Ammon's horn (tissue), 1 donor: ENCODE measurements at places on chromosomes 4 and X.

DNA sequence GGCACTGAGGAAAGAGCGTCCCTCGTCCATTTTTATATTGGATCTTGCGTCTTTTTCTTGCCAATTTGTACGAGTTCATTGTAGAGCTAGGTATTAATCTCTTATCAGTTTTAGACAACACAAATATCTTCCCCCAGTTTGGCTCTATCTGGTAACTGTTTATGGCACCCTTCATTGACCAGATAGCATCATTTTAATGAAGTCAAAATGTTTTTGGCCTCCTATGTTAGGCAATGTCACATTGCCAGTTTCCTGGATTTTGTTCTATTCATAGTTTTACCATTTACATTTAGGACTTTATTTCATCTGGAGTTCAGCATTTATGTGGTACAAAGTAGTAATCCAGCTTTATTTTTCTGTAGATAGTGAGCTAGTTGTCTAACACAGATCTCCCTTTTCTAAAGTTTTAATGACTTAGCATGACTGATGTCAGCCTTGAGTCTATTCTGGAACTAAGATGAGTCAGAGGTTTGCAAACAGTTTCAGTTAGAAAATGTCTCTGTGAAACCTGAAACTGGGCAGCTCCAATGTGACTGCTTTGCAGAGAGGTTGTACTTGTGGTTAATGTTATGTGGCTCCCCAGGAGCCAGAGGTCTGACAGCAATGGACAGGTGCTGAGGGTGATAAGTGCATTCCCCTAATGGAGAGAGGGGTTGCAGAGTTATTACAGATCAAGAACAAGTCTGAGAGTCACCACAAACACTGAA is 5.3 kb upstream of the STBD1 start:
- no peak for DNase-seq

DNA sequence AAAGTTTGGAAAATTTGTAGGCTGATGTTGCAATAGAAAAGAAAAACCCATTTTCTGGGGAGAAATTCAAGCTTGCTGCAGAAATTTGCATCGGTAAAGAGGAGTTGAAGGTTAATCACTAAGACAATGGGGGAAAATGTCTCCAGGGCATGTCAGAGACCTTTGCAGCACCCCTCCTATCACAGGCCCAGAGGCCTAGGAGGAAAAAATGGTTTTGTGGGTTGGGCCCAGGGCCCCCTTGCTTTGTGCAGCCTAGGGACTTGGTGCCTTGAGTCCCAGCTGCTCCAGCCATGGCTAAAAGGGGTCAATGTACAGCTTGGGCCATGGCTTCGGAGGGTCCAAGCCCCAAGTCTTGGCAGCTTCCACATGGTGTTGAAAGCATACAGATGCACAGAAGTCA is 17.8 kb downstream of the TMSB15A start:
- no peak for DNase-seq

- DNase-seq = no peak
Measured at GRCh38 chrX:138877746-138878145, 166.2 kb upstream of the FGF13 start.

GRCh38 chrX:19544693-19545305 is 29.5 kb upstream of the MAP3K15 start:
- peak; percentile 53 for DNase-seq

DNA sequence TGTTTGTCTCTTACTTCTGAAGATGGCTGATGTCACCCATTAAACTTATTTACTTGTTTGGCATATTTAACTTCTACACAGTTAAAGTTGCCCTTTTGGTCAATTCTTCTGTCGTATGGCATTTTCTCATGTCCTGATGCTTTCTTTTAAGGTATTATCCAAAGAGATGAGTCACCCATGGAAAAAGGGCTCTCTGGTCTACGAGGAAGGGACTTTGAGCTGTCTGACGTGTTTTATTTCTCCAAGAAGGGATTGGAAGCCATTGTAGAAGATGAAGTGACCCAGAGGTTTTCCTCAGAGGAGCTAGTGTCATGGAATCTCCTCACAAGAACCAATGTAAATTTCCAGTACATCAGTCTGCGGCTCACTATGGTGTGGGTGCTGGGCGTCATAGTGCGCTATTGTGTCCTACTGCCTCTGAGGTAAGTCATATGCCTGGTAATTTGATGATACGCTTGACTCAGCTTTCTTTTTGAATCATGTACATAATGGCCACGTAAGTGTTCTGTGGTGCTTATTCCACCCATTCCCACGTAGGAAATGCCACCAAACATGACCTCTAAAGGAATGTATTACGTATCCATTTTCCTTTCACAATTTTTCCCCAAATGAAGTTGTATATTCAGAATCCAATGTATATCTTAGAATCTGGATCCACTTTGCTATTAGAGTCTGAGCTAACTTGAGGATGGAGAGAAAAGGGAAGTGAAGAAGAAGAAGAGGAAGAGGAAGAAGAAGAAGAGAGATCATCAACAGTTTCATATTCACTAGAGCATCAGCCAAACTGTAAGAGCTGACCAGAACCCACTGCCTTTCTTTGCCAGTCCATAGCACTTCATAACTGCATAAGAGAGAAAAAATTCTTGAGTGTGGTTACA is 45.7 kb downstream of the GPAT3 start:
- DNase-seq = no peak

GRCh38 chrX:9341291-9342201 is 123.3 kb upstream of the TBL1X start:
- DNase-seq = peak; percentile 40
